Stimulated activated CD4-positive, alpha-beta T cell treated with anti-CD3 and anti-CD28 coated beads, Interleukin-1b, Interleukin-23, amount 100 ng/mL, for 24 hours (primary cell): ENCODE measurements at places on chromosomes 13 and 19.

GRCh38 chr13:112905990-112906641, 62.9 kb upstream of the MCF2L start:
- DNase-seq: no peak

DNA sequence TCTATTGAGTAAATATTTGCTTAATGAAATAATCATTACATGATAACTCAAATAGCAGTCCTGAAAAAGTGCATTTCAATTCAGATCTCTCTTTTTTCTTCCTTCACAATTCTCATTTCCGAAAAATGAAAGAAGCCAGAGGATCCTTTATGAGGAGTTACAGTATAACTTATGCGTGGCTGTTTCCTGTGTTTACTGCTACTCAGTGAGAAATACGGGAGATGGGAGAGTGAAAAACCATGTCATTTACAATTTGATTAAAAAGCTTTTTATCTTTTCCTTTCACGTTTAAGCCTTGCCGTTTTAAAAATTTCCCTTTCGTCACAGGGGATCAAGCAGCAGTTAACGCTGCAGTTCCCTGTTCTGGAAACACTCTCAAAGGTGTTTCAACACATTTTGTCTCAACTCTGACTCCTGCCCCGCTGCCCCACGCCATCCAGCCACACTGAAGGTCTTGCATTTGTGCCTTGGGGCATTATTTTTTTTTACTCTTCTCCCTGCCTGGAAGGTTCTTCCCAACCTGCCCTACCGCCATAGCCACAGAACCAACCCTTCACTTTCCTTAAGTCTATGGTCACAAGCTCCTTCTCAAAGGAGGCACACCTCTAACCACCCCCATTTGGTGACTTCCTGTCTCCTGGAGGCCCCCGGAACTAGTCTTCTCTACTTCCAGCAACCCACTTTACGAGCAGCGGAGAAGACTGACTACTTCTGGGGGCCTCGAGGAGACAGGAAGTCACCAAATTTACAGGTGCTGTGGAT, 17.0 kb downstream of the KL start:
- no peak for DNase-seq

DNA sequence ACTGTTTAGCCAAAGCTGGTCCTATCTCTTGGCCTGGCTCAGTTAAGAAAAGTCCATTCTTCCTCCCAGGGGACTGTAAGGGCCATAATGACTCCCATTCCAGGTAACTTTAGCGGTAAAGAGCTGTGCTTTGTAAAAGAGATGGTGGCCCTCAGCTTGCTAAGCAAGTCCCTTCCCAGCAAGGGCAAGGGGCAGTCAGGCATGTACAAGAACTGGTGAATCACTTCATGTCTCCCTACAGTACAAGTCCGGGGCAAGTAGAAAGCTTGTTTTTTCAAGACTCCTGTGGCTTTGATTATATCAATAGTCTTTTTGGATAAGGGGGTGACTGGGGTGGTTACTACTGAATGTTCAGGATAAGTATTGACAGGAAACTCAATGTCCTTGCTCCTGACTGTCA, 88.9 kb downstream of the SLC25A15 start:
- no peak for DNase-seq

- no peak for DNase-seq
These were observed 8.0 kb downstream of the KLC3 start for GRCh38 chr19:45348367-45349125.

DNA sequence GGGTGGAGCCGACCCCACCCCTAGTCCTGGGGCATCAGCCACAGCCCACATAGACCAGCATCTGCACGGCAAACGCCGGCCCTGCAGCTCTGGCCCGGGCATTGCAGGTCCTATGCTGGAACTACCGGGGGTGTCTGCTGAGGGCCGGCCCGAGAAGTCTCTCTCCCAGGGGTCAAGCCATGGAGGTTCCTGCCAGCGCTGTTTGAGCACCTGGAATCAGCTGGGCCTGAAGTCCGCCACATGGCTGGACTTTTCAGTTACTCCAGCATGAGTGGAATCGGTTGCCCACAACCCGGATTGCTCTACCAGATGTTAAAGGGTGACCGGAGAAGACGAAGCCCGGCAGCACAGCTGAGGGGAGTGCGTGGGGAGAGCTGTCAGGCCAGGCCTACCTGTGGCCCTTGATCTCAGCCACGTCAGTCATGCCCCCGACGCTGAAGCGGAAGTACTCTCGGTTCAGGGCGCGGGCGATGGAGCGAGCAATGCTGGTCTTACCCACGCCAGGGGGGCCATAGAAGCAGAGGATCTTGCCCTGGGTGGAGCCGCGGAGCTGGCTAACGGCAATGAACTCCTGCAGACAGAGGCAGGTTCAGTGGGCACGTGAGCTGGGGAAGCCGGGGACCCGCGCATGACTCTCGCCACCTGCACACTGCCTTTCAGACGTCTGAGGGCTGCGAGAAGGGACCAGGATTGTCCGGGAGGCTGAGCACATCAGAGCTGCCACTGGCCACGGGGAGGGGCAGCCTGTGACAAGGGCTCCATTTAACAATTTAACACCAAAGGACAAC, 8.7 kb downstream of the RPL36 start:
- DNase-seq: no peak

DNA sequence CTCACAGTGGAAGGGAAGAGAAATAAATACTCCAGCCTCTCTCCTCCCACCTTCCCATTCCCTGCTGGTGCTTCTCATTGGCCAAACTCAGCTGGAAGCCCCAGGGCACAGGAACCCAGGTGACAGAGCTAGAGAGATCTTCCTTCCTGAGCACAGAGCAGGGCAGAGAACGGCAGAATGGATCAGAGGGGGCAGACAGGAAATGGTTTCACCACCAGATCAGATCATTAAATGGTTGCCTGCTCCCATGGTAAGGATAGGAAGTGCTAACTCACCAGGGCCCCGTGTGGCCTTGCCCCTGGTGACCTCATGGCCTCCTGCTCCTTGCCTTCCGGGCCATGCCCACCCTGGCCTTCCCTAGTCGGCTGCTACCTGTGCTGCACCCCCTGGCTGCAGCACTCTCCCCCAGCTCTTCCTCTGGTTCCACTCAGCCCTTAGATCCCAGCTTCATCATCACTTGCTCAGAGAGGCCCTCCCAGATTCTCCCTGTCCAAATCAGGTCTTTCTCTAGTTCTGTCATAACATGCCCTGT, 108.7 kb downstream of the DPF1 start:
- no peak for DNase-seq

GRCh38 chr19:41552558-41552957, 23.4 kb upstream of the CEACAM21 start:
- no peak for DNase-seq
